CD14-positive monocyte (primary cell): ENCODE measurements at places on chromosomes 7 and 10.

- DNase-seq: no peak
Observed at GRCh38 chr7:106035568-106035967, 72.5 kb downstream of the CDHR3 start.

DNA sequence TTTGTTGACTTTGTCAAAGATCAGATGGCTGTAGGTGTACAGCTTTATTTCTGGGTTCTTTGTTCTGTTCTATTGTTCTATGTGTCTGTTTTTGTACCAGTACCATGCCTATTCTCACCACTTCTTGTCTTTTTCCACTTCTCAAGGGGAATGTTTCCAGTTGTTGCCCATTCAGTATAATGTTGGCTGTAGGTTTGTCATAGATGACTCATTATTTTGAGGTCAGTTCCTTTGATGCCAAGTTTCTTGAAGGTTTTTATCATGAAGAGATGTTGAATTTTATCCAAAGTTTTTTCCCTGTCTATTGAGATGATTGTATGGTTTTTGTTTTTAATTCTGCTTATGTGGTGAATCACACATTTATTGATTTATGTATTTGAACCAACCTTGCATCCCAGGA, 216.7 kb upstream of the RNF32 start:
- no peak for DNase-seq

DNA sequence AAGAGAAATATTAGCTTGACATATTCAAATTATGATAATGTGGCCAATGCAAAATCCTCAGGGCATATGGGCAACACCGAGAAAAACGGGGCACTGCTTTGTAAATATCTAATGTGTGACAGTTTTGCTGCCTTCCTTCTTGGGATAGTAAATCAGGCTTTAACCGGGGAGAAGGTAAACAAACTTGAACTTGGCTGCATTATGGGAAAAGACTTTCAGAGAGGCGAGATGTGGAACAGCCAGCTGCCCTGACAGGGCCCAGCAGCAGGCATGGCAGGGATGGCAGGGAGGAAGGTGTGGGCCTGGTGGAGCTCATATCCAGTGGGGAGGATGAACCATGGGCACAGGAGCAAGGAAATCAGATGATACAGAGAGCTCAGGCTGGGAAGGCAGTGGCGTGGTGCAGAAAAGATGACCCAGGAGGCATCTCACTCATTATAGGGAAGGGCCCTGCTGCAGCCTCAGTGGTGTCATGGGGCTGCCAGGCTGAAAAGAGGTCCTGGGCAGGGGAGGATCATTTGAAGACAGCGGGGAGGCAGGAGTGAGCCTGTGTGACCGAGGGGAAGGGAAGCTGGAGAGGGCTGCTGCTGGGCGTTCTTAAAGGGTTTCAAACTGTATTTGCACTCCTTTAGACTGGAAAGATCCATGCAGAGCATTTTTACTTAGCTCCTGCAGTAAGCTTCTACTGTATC, 26.7 kb downstream of the CXCL12 start:
- DNase-seq: no peak

DNA sequence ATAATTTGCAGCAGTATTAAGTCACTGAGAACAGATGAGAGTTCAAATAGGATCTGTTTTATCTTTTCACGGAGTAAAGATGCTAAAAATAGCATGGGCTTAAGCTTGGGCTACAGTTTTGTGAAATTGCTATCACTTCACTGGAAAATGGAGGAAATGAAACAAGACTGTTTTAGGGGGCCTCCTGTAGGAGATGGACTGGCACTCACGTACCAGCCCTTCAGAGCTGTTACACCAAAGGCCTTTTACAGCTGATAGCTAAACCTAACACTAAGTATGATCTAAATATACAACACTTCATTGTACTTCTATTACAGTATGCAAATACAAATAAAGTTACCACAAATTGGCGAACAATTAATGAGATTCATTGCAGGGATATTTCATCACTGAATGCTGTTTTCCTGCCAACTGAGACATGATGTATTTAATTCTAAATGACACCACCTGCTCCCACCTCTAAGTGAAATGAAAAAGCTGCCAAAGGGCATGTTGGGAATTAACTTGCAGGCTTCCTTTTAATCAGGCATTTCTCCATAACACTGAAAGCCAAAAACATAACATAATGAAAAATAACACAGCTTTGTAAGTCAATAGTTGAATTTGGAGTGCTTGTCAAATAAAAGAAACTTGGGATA, 304.5 kb upstream of the LRRN3 start:
- no peak for DNase-seq

- no peak for DNase-seq
Observed at GRCh38 chr7:116395141-116395791, 104.3 kb upstream of the CAV2 start.
